ENCODE measurements at places on chromosomes 11 and 22.

DNA sequence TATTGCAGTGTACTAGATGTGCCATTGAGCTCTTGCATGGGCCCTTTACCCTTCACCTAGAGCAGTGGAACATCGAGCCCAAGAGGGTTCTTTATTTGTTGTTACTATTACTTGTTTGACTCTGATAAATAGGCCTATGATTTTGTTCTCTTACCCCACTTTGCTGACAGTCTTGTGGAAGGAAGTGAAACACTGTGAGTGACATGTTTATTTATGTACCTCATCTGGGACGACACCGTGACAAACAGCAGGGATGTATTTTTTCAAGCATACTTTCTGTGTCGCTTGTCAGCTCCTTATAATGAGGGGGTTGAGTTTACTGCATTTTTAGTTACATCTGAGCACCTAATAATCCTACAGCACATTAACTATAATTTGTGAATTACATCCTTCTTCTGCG, 1010.3 kb upstream of the TENM4 start:
- no peak for DNase-seq

GRCh38 chr11:77542296-77542695, 47.5 kb upstream of the AQP11 start:
- no peak for DNase-seq

DNA sequence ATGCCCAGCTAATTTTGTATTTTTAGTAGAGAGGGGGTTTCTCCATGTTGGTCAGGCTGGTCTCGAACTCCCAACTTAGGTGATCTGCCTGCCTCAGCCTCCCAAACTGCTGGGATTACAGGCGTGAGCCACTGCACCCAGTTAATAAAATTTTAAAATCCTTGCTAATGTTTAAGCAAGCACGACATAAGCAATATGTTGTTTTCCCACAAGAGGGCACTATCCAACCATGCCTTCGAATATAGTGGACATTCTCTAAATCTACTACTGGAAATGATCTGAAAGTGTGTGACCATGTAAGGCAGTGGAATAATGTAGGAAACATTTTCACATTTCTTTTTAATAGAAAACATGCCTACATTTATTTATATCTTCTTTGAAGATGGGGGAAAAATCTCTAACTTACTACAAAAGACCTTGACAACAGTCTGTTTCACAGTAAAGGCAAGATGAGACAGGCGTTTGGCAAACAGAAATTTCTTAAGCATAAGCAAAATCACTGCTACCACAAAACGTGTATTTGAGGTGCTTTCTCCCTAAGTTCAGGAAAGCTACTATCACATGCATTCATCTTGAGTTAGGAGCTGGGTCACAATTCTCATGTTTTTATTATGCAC, 38.2 kb downstream of the PITPNB start:
- peak; percentile 18 for DNase-seq

GRCh38 chr11:68925611-68926010, 21.9 kb downstream of the IGHMBP2 start:
- DNase-seq: no peak

DNA sequence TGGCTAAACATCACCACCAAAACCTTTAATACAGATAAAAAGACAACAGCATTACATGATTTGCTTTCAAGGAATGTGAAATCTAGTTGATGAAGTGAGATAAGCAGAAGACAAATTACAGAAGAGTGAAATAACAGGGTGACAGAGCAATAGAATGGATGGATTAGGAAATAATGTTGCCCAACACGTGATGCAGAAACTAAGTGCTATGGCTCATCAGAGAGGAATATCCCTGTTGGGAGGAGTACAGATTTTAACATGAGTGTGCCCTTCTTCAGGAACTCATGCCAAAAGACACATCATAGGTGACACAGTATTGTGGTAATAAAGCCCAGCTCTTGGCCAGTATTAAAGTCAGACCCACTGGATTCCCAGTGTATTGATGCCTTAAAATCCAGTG, 176.6 kb upstream of the RAG2 start:
- no peak for DNase-seq

DNA sequence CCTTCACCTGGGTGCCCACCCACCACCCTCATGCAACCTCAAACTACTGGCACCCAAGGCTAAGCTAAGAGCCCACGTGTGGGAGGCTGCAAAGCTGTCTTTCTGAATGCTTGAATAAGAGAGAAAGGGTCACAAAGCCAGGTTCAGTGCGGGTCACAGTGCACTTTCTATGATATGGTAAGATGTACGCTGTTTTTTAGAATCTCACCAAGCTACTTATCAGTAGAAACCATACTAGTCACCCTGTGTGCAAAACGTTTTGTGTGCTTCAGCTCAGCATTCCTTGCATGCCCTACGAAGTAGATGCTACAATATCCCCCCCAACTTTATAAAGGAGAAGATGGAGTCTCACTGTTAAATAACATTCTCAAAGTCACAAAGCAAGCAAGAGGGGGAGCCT, 14.9 kb downstream of the P2RX3 start:
- DNase-seq: no peak

DNA sequence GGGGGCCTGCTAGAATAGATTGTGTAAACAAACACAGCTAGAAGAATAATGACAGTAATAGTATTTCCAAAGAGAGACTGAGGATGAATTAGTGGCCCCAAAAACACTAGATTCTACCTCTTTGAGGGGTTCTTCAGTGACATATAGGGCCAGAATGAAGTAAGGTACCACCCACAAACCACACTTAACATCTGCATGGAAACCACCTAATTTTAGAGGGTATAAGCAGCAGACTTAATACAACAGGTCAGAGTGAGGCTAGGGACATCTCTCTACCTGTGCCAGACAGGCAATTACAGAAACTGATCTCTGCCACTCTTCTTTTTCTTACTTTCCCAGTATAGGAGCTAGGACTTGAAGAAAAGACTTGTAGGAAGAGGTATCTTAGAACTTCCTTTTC, 20.1 kb downstream of the ELP4 start:
- no peak for DNase-seq

- no peak for DNase-seq
Measured at GRCh38 chr11:68012843-68013610, 2.9 kb downstream of the ALDH3B1 start.

GRCh38 chr11:13433437-13433836, 29.6 kb downstream of the BTBD10 start:
- no peak for DNase-seq

DNA sequence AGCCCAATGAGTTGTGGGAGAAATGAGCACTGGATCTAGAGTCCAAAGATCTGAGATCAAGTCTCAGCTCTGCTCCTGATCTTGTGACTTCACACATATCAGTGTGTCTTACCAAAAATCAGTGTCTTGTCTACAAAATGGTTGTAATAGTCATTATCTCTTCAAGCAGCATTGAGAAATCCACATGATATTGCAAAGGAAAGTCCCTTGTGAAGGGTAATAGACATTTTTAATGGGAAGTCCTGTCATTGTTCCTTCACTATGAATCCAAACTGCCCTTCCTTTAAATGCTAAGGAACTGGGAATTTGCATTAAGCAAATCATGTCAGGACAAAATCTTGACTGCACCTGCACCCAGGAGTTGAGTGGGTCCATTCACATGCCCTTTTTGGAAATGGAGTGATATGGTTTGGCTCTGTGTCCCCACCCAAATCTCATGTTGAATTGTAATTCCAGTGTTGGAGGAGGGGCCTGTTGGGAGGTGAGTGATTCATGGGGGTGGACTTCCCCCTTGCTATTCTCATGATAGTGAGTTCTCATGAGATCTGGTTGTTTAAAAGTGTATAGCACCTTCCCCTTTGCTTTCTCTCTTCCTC, 51.1 kb downstream of the COMMD9 start:
- DNase-seq: no peak

DNA sequence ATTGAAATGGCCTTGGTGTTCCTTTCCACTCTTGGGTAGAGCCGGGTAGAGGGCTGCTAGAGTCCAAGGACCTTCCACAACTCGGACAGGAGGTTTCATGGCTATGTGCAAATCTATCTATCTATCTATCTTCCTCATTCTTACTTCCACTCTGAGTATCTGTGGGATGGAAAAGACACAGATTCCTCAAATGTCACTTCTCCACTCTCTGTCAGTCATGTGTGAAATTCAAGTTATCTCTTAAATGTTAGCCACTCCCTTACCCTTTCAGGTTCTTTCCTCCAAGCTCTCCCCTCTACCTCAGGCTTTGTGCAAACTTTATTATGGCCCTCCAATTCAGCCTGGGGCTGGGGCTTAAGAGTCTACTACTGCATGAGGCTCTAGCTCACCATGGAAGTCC, 84.3 kb downstream of the GDPD4 start:
- no peak for DNase-seq

GRCh38 chr22:41561788-41562187, 978 bp downstream of the CSDC2 start:
- no peak for DNase-seq

DNA sequence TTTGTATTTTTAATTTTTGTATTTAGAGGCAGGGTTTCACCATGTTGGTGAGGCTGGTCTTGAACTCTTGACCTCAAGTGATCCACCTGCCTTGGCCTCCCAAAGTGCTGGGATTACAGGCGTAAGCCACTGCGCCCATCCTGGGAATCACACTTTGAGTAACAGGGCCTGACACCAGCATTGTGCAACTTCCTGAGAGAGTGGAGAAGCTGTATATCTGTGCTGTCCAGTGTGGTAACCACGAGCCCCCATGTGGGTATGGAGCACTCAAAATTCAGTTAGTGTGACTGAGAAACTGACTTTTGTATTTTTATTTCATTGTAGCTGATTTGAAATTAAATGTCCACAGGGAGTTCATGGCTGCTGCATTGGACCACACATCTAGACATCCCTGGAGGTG, 36.2 kb downstream of the MPPED1 start:
- no peak for DNase-seq

- DNase-seq: no peak
Measured at GRCh38 chr11:33500861-33501479, 199.7 kb downstream of the C11orf91 start.

DNA sequence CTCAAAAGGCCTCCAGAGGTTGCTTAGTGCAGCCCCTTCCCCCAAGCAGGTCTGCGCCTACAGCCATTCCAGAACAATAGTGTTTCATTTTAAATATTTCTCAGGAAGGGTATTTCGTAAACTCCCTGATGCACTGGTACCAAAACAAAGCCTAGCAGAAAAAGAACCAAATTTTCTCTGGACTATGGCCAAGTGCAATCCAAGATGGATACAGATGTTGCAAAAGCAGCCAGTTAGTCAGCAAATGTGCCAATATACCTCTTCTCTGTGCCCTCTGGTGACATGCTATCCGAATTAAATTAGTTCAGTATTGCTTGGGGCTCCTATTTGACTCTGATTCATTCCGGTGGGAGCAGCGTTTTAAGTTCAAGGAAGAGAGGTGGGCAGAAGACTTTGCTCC, 247.8 kb downstream of the NTM start:
- DNase-seq: no peak

DNA sequence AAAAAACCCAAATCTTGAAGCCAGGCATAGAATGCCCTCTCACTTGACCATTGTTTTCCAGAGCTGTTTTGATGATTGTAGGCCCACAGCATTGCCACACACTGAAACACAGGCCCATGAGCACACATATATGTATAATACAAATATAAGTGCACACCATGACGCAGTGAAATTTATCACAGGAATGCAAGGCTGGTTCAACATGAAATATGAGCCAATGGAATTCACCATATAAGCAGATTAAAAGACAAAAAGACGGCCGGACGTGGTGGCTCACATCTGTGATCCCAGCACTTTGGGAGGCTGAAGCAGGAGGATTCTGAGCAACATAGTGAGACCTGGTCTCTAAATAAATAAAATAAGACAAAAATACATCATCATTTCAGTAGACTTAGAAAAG, 9.4 kb upstream of the RNH1 start:
- DNase-seq: no peak

DNA sequence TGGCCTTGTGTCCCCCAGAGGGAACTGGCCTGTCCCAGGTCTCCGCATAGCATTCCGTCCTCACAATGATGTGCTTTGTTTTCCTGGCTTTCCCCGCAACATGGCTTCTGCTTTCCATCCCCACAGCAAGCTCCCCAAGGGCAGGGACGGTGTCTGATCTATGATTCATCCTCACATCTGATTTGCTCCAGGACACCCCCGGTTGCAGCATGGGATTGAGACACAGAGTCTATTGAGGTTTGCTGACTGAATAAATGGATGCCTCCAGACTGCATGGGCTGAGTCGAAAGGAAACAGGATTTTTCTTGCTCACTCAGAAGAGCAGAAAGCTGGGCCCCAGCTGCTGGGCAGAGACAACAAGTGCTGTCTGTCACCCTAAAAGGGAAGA, 40.2 kb downstream of the LMO1 start:
- DNase-seq: no peak

- DNase-seq: no peak
Measured at GRCh38 chr22:44336962-44337677, 24.4 kb upstream of the SHISAL1 start.

DNA sequence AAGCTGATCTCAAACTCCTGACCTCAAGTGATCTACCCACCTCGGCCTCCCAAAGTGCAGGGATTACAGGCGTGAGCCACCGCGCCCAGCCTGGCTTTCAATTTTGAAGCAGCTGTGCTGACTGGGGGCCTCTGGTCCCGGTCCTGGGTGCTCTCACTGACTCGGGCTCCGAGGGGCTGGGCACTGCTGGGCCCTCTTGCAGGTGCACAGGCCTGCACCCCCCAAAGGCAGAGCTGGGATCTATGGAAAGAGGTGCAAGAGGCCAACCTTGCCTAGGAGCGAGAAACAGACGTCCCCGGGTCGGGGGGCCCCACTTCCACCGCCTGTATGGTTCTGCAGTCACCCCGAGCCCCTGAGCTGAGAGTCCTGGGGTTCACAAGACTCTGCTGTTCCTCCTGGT, 33.2 kb downstream of the KIAA0930 start:
- no peak for DNase-seq

DNA sequence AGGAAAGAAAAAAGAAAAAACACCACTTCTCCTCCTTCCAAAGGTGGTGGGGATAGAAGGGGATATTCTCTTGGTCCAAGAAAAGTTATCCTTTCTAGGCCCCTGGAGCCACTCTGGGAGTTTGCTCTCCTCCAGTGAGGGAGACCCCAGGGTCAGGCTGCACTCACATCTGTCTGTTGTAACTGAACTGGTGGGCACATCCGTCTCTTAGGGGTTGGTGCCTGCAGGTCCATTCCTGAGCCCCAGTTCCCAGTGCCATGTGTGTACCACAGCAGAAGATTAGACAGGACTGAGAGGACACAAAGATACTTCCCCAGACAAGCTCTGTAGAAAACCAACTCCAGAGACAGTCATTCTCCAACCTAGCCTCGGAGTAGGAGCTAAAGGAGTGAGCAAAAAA, 3.1 kb upstream of the ATG2A start:
- DNase-seq: no peak

DNA sequence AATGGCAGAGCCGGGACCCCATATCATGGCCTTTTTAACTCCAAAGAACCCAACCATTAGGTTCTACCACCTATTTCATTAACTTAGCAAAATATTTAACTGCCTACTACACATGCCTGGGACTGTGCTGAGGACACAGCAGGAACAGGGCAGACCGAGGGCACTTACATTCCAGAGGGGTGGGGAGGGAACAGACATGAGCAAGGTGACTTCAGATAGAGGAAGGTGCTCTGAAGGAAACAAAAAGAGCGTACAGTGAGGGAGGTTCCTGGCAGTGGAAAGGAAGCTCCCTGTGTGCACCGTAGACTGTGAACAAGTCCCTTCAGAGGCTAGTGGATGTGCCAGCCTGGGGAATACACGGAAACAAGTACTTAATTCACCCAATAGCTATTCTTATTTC, 82.8 kb downstream of the NAT10 start:
- no peak for DNase-seq
